ENCODE measurements at places on chromosomes 2 and 18. TPM values are rescaled to one million over a fixed set of nuclear protein-coding genes. Genes with fewer than 3 reads are reported as not detected.

Gene ZSWIM2
- not detected for total RNA-seq

Gene SERPINB5
- not detected for total RNA-seq

Gene CRIM1
- 12.0 TPM for total RNA-seq

Gene TRPM8
- total RNA-seq, result not detected

Gene THADA
- total RNA-seq, result 42.1 TPM

Gene COL6A3
- 2.1 TPM for total RNA-seq

Gene OXER1
- not detected for total RNA-seq

Gene DOK6
- total RNA-seq, result not detected

Gene MALL
- not detected for total RNA-seq

Gene KIAA2012
- total RNA-seq, result not detected

Gene CPO
- total RNA-seq, result not detected

Gene C2orf80
- total RNA-seq, result not detected

Gene NUP35
- total RNA-seq, result 15.9 TPM

Gene SPP2
- not detected for total RNA-seq

Gene FLACC1
- 10.0 TPM for total RNA-seq

Gene GREB1
- 0.19 TPM for total RNA-seq

Gene LYG2
- total RNA-seq, result not detected

Gene C2orf66
- not detected for total RNA-seq

Gene RAB6C
- total RNA-seq, result not detected

Gene ALKAL2
- total RNA-seq, result not detected

Gene KCNJ3
- total RNA-seq, result not detected

Gene LCT
- total RNA-seq, result 0.06 TPM

Gene SP100
- 226 TPM for total RNA-seq

Gene RTP5
- total RNA-seq, result not detected

Gene KIF1A
- total RNA-seq, result not detected

Gene PTPRN
- total RNA-seq, result not detected

Gene SLC9A4
- total RNA-seq, result 0.08 TPM

Gene PLB1
- 0.38 TPM for total RNA-seq

Gene ARHGAP15
- total RNA-seq, result 225 TPM

Gene ADD2
- total RNA-seq, result 1.1 TPM

Gene TUBA3E
- total RNA-seq, result not detected

Gene SNED1
- total RNA-seq, result 90.1 TPM

Gene LIMS4
- 4.0 TPM for total RNA-seq

Gene GRB14
- total RNA-seq, result not detected

Gene UPP2
- total RNA-seq, result not detected

Gene RETSAT
- 33.0 TPM for total RNA-seq

Gene ACMSD
- total RNA-seq, result not detected

Gene FSHR
- total RNA-seq, result not detected

Gene SULT1C2
- 0.06 TPM for total RNA-seq

Gene RBM44
- 1.1 TPM for total RNA-seq

Gene LIMS3
- total RNA-seq, result 3.7 TPM

Gene EVX2
- total RNA-seq, result not detected

Gene EFR3B
- 0.12 TPM for total RNA-seq

All from CD4-positive, alpha-beta memory T cell (primary cell).